ENCODE measurements at places on chromosomes 5 and 9. TPM values are rescaled to one million over a fixed set of nuclear protein-coding genes. Genes with fewer than 3 reads are reported as not detected.

DNA sequence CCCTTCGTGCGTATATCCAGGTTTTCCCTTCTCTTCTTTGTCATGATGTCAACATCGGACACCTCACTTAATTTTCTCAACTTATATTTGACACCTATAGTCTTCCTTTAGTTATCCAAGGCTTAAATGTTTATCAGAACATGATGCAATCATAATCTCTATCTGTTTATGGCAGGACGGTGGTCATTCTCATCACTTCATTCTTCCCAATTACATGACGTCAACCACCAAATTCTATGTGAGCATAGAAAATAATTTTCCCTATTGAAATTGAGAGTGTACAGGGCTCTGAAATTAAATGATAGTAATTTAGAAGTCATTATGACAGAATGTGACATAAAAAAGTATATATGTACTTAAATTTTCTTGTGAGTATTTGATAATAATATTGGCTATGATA lies 345.4 kb downstream of the CDH9 start:
- no peak for DNase-seq

The USP20 gene
- total RNA-seq, result 11.8 TPM

The POU4F3 gene
- total RNA-seq, result not detected

DNA sequence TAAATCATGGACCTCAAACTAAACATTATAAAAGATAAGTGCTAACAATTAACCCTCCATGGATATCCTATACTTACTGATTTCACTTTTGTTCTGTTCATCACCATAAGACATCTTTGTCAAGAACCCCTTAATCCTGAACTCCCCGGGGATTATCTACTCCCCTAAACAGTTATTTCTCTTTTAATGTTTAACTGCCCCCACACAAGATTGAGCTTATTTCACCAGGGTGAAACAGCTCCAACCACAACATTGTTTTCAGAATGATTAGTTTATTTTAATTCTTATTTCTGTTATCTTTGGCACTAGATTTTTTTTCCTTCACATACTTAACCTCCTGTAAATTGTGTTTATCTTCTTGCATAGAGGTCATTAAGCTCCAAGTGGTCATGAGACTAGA lies 103.2 kb upstream of the HCN1 start:
- DNase-seq, result no peak

DNA sequence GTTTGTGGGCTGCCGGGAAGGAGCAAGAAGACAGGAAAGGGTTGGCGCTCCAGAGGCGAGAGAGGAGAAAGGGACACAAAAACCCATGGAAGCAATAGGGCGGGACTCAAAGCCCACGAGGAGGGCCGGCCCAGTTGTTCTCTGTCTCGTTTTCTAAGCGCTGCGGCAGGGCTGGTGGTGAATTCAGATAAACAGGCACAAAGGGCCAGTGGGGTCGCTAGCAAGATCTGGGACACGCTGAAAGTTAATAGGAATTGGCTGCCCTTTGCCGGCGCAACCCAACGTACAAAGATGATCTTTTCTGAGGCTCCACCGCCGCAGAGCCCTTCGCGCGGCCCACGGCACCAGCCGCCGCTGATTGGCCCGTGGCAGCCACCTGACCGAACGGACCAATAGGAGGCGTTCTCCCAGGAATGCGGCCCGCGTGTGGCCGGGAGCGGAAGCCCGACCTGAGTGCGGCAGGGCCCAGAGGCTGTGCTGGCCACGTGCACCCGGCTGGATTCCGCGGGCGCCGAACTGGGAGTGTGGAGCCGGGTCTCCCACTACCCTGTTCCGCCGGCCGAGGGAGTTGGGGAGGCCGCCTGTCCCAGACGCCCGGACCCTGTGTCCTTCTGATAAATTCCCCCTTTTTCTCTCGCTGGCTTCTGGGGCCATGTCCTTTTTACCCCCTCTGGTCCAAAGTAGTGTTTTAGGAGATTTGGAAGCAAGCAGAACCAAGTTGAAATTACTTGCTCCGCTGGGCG lies 16.8 kb upstream of the NSD1 start:
- DNase-seq, result peak; percentile 95

The MYOT gene
- total RNA-seq, result 254 TPM

The IRF1 gene
- total RNA-seq, result 10.7 TPM

GRCh38 chr9:32456564-32456963 lies 69.4 kb downstream of the RIGI start:
- no peak for DNase-seq

DNA sequence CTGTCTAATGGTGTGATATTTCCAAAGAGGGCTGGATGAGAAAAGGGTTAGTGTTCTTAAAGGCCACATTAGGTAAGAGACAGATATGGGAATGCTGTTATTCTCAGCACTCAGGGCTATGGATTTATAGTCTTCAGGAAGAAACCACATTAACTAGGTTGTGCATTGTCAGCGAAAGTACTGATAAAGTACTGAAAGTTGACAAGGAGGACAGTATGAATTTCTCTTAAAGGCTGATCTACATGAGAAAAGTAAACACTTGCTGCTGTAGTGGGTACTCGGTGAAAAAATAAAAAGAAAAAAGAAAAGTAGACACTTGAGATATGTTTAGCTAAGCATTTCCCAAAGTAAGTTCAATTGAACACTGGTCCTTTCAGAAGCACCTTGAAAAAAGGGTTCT lies 381.0 kb upstream of the RPS23 start:
- no peak for DNase-seq

- no peak for DNase-seq
Observed at GRCh38 chr9:129620669-129621295, at the start of gene C9orf50. Gene C9orf50 (minus strand): TSS chr9:129621101. CDS start chr9:129620574, 527 bp downstream.

DNA sequence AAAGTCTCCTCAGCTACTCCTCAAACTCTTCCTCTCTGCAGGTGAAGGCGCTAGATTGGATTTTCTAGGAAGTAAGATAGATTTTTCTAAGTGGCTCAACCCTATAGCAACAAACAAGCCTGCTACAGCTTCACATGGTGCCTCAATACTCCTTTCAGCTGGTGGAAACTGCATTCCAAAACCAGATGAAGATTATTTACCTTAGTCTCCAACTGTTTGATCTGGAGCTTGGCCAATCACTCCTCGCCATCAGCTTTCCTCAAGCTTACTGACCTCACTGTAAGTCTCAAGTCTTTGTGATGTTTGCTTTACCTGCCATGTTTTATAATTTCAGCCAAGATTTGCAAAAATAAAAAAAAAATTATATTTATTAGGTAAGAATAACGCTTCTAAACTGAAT lies 622.4 kb downstream of the CHSY3 start:
- DNase-seq, result peak; percentile 11

- DNase-seq, result no peak
Observed at GRCh38 chr9:28443461-28443860, 870.2 kb upstream of the C9orf72 start.

DNA sequence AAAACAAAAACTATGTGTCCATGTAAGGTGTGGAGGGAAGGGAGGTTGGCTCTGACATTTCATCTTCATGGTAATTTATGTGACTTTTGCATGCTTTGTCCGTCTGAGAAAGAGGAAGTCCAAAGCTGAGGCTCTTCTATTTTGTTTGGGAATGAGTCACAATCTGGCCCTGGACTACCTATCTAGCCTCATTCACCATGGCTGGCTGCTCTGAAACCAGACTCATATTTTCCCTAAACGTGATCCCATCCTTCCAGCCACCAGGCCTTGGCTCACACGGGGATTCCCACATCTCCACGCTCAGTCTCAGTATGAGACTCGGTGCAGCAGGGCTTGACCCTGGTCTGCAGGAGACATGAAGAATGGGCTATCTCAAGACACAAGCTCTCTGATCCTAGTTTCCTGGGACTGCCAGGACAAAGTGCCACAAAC lies 672.8 kb downstream of the ACTL7B start:
- no peak for DNase-seq

DNA sequence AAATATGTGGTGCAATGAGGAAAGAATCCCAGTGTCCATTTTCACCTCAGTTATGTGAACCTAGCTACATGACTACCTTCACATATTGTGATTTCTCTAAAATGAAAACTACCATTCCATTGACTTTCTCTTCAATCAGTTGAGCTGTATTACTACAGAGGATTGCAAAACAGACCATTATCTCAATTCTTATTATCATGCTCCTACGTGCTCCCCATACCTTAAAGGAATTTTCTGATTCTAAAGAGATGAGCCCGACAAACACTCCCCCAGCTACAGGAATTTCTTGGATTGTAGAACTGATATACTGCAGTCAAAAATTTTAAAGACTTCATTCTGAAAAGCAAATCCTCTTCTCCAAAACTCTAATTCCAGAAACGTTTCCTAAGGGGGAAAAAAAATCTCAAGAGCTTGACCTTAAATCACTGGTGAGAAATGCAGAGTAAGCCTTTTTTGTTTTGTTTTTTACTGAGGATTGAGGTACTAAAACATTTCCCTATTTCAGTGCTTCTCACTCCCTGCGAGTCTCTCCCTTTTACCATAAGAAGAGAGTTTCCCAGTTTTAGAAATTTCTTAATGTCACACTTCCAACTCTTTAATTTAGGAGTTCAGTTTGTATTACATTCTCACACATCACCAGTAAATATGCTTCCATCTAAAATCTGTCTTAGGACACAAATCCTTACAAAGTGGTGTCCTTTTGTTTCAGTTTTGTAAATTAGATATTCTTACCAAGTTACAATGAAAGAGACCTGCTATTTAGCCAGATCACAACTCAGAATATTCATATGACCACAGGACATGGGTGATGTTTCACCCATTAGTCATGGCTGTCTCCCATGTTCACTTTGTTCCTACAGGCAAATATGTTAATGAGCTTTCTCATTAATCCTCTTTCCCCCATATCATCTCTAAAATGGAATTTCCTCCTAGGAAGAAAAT lies 203.8 kb downstream of the TSSK1B start:
- DNase-seq, result no peak

DNA sequence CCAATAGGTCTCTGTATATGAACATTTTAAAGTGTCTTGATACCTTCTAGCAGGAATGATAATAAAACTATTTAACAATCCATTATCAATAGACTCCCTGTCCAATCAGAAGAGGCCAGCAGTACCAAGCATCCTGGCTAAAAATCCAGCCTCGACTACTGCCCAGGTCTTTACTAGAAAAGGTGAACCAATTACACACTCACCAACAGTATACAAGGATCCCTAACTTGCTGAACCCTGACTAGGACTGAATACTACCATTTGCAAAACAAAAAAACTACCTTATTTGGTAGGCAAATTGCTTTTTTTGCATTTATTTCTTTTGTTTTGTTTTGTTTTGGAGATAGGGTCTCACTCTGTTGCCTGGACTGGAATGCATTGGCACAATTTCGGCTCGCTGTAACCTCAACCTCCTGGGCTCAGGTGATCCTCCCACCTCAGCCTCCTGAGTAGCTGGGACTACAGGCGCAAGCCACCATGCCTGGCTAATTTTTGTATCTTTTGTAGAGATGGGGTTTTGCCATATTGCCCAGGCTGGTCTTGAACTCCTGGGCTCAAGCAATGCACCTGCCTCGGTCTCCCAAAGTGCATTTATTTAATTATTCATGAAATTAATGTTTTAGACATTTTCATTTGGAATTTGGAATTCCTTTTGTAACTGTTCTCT lies 27.5 kb downstream of the FNBP1 start:
- DNase-seq, result no peak

GRCh38 chr9:34623374-34624235 lies 3.3 kb upstream of the DCTN3 start:
- DNase-seq, result no peak

- no peak for DNase-seq
Observed at GRCh38 chr9:84111726-84112125, 131.1 kb downstream of the RMI1 start.

The IRX1 gene
- total RNA-seq, result 1.6 TPM

GRCh38 chr5:178368274-178368673 lies 135.7 kb upstream of the PHYKPL start:
- DNase-seq, result no peak

The SLC34A3 gene
- not detected for total RNA-seq

- DNase-seq, result no peak
Observed at GRCh38 chr5:123180178-123180577, 91.1 kb downstream of the PRDM6 start.

DNA sequence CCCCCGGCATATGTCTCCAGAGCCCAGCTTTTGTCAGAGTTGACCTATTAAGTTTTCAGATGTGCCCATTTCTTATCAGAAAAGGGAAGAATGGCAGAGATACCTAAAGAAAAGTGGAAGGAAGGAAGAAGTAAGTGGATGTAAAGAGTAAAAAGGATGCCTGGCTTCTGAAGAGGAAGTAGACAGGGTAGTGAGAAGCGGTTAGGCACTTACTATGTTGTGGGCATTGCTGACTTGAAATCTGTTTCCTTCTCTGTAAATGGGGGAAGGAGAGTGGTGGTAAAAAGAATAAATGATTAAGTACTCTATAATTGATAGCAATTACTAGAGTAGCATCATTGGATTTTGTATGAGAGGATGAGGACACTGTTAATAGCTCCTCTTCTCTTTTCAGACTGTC lies 9.9 kb downstream of the ANP32B start:
- no peak for DNase-seq

The CNTNAP3 gene
- 18.9 TPM for total RNA-seq

GRCh38 chr9:38639577-38639940 lies 19.2 kb upstream of the ANKRD18A start:
- DNase-seq, result no peak

The CDX1 gene
- 0.31 TPM for total RNA-seq

GRCh38 chr5:27947088-27947487 lies 908.7 kb upstream of the CDH9 start:
- peak; percentile 78 for DNase-seq

GRCh38 chr5:124652514-124652819 lies 94.0 kb downstream of the ZNF608 start:
- DNase-seq, result no peak

DNA sequence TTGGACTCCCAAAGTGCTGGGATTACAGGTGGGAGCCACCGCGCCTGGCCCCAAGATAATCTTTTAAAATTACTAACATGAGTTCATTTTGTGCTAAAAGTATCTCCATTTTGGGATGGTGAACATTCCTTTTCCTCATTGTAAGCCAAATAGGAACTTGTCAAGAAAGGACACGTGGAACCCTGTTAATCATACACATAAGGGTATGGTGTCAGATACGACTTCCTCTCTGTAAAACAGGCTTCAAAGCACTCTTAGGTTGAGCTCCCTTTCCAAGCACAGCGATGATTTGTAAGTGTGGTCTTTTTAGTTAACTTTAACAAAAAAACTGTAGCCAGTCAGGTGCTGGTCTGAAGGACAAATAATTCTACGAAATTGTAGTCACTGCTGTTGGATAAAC lies 132.7 kb downstream of the UNC13B start:
- no peak for DNase-seq

The PCDHA1 gene
- not detected for total RNA-seq

DNA sequence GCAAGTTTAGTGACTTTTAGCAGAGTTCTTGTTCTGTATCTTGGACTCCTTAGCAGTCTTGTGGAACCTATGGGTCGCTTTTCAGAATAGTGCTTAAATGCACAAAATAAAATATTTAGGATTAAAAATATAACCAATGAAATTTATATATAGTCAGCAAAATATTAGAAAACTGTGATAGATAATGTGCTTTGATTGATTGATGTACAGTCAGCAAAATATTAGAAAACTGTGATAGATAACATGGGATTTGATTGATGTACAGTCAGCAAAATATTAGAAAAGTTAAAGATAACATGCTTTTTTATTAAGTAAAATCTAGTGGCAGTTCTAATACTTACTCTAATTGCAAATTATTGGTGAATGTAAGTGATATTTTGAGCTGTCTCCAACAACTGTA lies 16.1 kb downstream of the PALM2AKAP2 start:
- no peak for DNase-seq
